ENCODE measurements at places on chromosomes 16 and 17.

DNA sequence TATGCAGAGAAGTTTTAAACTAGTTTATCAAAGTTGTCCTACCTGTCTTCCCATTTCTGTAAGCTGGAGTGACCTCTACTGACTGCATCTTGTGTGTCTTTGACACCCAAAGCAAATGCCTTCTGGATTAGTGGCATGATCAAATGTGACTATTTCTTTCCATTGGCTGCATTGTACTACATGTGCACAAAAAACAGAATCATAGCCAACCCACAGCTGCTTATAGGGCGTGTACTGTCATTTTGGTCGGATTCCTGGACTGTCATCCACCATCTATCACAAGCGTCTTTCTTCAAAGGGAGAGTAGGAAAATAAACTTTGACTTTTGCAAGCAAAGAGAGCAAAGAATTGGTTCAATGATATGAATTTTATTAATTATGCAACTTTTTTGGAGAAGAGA lies 310.6 kb downstream of the MAP2K6 start:
- no peak for DNase-seq

DNA sequence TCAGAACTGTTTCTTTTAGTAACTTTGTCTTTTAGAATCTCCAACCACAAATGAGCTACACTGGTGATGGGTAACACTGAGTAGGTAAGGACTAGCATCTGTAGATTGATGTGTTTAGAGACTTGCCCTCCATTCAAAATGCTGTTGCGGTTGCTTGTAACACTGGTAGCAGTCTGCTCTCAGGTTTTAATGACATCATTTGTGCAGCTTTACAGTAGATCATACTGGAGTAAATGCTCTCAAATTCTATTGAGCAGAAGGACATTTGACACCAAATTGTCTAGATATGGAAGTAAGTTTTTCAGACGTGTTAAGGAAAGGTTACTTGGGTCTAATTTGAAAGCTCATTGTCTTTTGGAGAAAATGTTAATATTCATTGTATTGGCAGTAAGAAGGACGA lies 98.8 kb downstream of the NLK start:
- DNase-seq: no peak

DNA sequence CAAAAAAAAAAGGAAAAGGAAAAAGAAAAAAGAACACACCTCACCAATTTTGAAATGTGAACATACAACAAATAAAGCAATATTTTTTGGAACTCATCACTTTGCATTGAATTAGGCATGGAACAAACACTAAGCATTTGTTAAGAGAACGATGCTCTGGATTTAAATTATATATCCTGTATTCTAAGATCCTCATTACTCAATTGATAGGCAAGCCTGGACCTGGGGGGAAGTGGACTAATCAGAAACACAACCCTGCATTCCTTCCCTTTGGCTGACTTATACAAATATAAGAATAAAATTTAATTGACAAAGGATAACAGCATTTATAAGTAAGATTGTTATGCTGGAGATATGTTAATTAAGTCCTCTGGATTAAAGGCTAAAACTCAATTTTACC lies 2.2 kb downstream of the GJC1 start:
- no peak for DNase-seq

DNA sequence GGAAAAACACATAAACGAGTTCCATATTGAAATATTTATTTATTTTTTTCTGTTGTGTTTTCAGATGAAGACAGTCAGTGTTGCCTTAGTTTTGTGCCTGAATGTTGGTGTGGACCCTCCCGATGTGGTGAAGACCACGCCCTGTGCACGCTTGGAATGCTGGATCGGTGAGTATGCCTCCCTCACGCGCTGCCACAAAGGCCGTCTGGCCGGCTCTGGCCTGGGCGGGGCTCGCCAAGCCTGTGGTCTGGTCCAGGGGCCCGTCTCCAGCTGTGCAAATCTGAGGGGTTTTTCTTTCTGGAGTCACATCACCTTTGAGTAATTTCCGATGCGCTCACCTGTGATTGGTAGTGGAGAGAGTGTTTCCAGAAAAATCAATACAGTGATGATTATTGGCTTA lies 81.0 kb downstream of the RPTOR start:
- DNase-seq: no peak

- DNase-seq: no peak
Observed at GRCh38 chr16:71734511-71734910, 10.0 kb upstream of the PHLPP2 start.

DNA sequence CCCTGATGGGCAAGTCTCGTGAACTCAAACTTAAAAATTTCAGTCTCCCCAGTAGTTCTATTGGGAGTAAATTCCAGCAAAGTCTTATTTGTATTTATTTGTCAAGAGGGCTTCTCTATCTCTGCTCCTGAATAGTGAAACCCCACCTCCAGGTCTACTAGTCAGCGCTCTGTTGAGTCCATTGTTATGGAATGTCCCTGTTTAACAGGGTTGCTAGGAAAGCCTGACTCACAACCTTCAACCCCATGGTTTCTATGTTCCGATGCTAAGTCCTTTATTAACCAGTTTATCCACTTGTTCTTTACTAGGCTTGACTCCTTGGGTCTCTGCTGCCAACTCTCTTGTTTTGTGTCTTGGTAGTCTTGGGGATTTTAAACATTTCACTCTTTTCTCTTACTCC lies 250.7 kb upstream of the MYOCD start:
- no peak for DNase-seq

- DNase-seq: no peak
Observed at GRCh38 chr16:82082543-82083244, 47.6 kb downstream of the HSD17B2 start.

DNA sequence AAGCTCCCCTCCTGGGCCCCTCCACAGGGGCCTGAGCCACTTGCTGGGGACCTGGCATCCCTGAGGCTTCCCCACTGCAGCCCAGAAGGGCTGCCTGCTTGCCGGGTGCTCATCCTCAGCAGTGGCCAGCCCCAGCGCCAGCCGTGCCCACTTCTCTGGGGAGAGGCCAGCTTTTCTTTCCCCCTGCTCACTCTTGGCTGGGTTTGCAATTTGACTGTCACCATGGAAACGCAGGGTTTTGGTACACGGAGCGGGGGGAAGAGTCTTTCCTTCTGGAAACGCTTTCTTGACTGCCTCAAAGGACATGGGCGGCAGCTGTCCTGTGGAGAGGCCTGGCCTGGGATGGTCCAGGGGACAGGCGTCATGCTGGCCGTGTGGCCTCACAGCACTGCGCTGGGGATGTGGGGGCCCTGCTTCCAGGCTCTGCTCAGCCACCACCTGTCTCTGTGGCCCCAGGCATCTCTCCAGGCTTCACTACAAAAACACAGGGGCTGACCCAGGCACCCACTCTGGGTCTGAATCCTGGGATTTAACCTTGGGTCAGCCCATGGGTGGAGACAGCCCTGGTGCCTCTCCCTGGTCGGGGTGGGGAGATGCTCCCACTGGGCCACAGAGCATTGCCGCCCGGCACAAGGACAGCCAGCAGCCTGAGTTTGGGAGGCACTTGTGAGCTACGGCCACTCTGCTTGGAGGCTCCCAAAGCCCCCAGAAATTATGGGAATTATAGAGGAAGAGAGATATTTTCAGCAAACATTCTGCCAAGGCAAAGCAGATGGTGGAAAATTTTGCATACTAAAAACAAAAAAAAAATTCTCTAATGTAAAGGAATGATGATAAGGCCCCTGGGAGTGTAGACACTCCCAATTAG lies 45.9 kb upstream of the DOC2B start:
- no peak for DNase-seq

- no peak for DNase-seq
Observed at GRCh38 chr17:44758414-44759085, at the start of gene ADAM11. Gene ADAM11, plus strand, starts transcription at chr17:44758988. Its CDS starts 212 bp downstream, at chr17:44759200.

GRCh38 chr17:47914306-47914948 lies 18.4 kb downstream of the SP2 start:
- DNase-seq: no peak

DNA sequence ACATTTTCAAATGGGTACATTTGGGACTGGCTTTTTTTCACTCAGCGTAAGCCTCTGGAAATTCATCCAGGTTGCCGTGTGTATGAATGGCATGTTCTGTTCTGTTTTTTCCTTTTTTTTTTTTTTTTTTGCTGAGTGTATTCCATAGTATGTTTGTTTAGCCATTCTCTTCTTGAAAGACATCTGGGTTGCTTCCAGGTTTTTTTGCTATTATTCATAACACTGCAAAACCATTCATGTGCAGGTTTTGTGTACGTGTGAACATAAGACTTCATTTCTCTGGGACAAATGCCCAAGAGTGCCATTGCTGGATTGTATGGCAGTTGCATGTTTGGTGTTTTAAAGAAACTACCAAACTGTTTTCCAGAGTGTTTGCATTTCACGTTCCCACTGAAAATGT lies 335.9 kb upstream of the TNRC6C start:
- no peak for DNase-seq

GRCh38 chr16:11319529-11320146 lies 25.6 kb upstream of the RMI2 start:
- DNase-seq: no peak
